Sciatic nerve (tissue), 2 donors: ENCODE measurements at places on chromosomes 4 and X.

- DNase-seq: no peak
These were observed 276.9 kb downstream of the PTTG2 start for GRCh38 chr4:38237139-38237538.

DNA sequence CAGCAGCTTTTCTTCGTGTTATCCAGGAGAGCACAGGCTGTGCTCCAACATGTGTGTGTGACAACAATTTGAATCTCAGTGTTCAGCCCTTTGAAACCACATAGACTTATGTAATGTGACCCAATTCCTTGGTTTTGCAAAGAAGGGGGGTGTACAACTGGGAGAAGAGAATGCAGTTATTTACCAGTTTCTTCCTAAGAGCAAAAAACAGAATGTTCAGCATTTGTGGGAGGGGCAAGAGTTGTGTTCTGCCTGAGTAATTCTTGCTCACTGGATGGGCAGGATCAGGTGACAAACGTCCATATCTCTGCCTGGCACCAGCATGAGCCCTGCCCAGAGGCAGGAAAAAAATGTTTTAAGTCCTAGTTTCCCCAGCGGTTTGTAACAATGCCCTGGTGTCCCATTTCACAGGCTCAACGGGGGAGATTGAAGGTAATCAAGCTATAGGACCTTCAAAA, 72.0 kb downstream of the PRPS1 start:
- DNase-seq: no peak

GRCh38 chr4:102871772-102872171, 3.0 kb downstream of the CISD2 start:
- DNase-seq: no peak

GRCh38 chr4:107592519-107592918, 127.5 kb downstream of the PAPSS1 start:
- DNase-seq: no peak

DNA sequence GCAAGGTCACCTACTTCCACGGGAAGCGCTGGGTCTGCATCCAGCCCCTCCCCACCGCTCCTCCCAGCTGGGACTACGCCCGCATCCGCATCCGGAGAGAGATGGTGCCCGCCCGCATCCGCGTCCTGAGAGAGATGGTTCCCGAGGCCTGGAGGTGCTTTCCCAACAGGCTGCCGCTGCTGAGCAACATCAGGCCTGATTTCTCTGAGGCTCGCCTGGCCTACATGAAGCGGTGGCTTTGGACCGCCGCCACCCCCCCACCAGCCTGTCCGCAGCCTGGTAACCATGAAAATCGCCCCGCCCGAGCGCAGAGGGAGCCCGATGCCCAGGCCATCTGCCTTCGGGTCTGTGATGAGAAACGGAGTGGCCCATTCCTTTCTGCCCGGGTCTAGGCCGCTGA, 18.1 kb downstream of the CLTRN start:
- DNase-seq: peak; percentile 56
